Renal cortical epithelial cell (primary cell): ENCODE measurements at places on chromosomes 7 and 10. TPM values are rescaled to one million over a fixed set of nuclear protein-coding genes. Genes with fewer than 3 reads are reported as not detected.
A peak's percentile ranks its signal among the peaks of the same experiment; 100 is the strongest.

The RNF32 gene
- total RNA-seq = 1.3 and 2.6 TPM in 2 replicates

The SPDYE6 gene
- total RNA-seq = not detected in 2 replicates

The MALRD1 gene
- 0.35 TPM in 1 of 2 replicates, not detected in the other for total RNA-seq

DNA sequence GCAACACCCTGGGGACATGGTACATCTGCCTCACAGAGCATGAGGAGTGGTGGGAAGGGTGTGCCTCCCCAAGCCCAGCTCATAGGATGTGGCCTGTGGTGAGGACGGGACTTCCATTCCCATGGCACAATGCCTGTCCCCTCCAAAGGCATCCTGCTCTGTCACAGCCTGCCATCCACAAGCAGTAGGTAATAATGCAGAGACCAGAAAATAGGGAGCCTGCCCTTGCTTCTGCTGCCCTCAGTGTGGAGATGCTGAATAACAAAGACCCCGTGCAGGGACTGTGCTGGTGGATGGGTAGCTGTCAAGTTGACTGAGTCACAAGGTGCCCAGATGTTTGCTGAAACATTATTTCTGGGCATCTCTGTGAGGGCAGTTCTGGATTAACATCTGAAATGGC, 199.9 kb upstream of the GRB10 start:
- DNase-seq = no peak

The RTKN2 gene
- total RNA-seq = 3.4 and 4.7 TPM in 2 replicates

GRCh38 chr10:113007821-113008220, 57.8 kb downstream of the TCF7L2 start:
- DNase-seq = no peak

The PLAU gene
- 238 and 1,509 TPM in 2 replicates for total RNA-seq

The THSD7A gene
- total RNA-seq = 1.6 and 2.5 TPM in 2 replicates

- DNase-seq = no peak
These were observed 175.4 kb downstream of the SNX10 start for GRCh38 chr7:26467104-26467503.

- DNase-seq = no peak
These were observed at the start of gene FFAR4 for GRCh38 chr10:93566435-93567276. TSS of gene FFAR4 (plus strand) at chr10:93566665. CDS start at chr10:93566721, 56 bp downstream.

GRCh38 chr7:127460077-127460476, 67.6 kb upstream of the ZNF800 start:
- no peak for DNase-seq

DNA sequence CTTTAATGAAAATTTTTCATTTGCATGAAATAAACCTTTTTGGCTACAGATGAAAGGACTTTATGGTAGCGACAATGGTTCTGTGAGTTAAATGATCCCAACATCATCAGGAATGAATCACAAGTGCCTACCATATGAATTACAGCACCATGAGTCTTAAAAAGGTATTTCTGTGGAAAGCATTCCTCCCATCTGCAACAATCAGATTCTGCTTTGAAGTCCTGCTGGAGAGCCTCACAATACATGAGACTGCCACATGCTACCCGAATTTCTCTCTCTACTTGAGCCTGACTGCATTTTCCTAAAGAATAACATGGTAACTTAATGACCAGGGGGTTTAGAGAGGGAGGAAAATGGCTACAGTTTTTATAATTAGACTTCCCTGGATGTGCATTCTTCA, 190.3 kb downstream of the TWIST1 start:
- peak; percentile 7 for DNase-seq

DNA sequence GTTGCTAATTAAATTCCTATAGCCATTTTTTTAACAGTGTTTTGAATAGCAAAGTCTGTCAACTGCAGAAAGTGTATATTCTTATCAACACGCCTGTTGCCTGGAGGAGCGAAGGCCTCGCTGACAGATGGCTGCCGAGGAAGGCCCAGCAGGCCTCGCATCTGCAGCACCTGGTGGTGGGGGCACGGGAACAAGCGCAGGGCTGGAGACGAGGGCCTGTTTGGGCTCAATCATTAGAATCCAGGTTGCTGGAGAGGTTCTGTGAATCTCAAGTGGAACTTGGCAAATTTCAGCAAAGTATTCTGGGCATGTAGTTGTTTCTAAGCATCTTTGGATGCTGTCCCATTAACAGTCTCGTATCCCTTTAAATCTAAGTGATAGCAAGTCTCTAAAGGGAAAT, 66.1 kb upstream of the FAM204A start:
- DNase-seq = no peak

The ADCY1 gene
- 0.10 and 0.87 TPM in 2 replicates for total RNA-seq

The WEE2 gene
- total RNA-seq = under 0.01 TPM in 1 of 2 replicates, not detected in the other

- DNase-seq = peak; percentile 71
These were observed 179.2 kb upstream of the MBL2 start for GRCh38 chr10:52951824-52952223.

The ZP3 gene
- 3.4 and 5.0 TPM in 2 replicates for total RNA-seq

GRCh38 chr10:3397231-3397630, 224.6 kb upstream of the PITRM1 start:
- DNase-seq = peak; percentile 56

- DNase-seq = no peak
These were observed 327.5 kb upstream of the PHF14 start for GRCh38 chr7:10646194-10646593.

The CCSER2 gene
- total RNA-seq = 31.8 and 45.5 TPM in 2 replicates

The GDF2 gene
- not detected in 2 replicates for total RNA-seq

- no peak for DNase-seq
These were observed 67.7 kb upstream of the SVIL start for GRCh38 chr10:29702273-29703164.

The PON1 gene
- total RNA-seq = not detected in 2 replicates
